ENCODE measurements at places on chromosomes 2 and 18. TPM values are rescaled to one million over a fixed set of nuclear protein-coding genes. Genes with fewer than 3 reads are reported as not detected.
A peak's percentile ranks its signal among the peaks of the same experiment; 100 is the strongest.

DNA sequence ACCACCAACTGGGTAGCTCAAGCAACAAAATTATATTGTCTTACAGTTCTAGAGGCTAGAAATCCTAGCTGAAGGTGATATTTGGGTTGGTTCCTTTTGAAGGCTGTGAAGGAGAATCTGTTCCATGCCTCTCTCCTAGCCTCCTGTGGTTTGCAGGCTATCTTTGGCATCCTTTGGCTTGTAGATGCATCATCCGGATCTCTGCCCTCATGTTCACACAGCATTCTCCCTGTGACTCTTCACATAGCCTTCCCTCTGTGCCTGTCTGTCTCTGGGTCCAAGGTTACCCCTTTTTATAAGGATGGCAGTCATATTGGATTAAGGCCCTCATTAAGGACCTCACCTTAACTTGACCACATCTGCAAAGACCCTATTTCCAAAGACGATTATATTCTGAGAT lies 78.6 kb upstream of the MAP3K20 start:
- H3K36me3 ChIP-seq: no peaks in the 10 kb centered on the region
- H3K4me1 ChIP-seq: peaks cover 41% of the 10 kb centered on the region
- H3K27ac ChIP-seq: no peak overlapping the region
- no peak for DNase-seq
- H3K4me3 ChIP-seq: no peak overlapping the region
- H3K27me3 ChIP-seq: no peaks in the 10 kb centered on the region

The RNASEH1 gene
- total RNA-seq: 51.1 TPM

The SRBD1 gene
- 19.8 TPM for total RNA-seq

The ERFE gene
- total RNA-seq: 7.4 TPM

GRCh38 chr2:84126530-84126929 lies 332.6 kb downstream of the SUCLG1 start:
- H3K4me1 ChIP-seq: no peaks in the 10 kb centered on the region
- no peak overlapping the region for H3K4me3 ChIP-seq

DNA sequence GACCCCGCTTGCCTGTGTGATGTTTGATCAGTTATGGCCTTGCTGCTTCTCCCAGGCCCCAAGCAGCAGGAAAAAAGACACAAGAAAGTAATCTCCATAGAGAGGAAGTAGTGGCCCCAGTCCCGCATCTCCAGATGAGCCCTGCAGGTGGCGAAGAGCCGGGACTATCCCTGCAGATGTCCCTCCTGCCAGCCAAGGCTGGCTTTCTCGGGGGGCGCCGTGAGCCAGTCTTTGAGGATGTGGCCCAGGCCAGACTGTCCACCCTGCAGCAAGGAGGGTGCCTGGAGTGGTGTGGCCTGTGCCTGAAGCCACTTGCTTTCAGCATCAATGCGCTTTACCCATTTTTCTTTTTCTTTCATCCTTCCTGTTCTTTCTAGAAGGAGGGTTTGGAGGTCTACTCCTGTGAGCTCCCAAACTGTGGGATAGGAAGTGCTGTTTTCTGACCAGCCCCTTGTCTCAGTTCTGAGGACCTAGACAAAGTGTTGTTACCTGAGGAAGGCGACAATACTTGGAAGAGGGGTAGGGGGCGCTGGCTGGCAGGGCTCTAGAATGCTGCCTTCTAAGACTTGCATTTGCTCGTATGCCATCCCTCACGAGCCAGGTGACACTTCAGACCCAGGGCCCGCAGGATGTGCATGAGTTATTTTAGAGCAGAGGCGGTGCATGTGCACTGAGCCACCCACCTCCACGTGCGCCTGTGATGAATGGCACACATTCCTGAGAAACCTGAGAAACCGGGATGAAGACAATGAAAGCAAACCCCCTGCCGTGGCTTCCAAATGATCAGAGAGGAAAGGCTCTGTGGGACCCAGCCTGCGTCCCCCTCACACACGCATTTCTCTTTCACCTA lies 255.8 kb downstream of the FBXO15 start:
- H3K36me3 ChIP-seq: no peaks in the 10 kb centered on the region
- H3K27ac ChIP-seq: no peak overlapping the region
- H3K4me1 ChIP-seq: peaks cover 32% of the 10 kb centered on the region
- DNase-seq: no peak
- no peak overlapping the region for H3K4me3 ChIP-seq

- H3K4me1 ChIP-seq: peaks cover 42% of the 10 kb centered on the region
- peak; percentile 84 for DNase-seq
- H3K27ac ChIP-seq: peak within 1 kb of the TSS; percentile 75
- no peaks in the 10 kb centered on the region for H3K27me3 ChIP-seq
- H3K36me3 ChIP-seq: no peaks in the 10 kb centered on the region
Measured at GRCh38 chr2:137964066-137964858, at the start of gene HNMT. TSS of gene HNMT (plus strand) at chr2:137964473. CDS start at chr2:137964492, 19 bp downstream.

- peaks cover 12% of the 10 kb centered on the region for H3K27me3 ChIP-seq
- H3K4me1 ChIP-seq: no peaks in the 10 kb centered on the region
- H3K36me3 ChIP-seq: no peaks in the 10 kb centered on the region
- DNase-seq: no peak
Measured at GRCh38 chr18:63187791-63188460, 131.6 kb downstream of the BCL2 start.

DNA sequence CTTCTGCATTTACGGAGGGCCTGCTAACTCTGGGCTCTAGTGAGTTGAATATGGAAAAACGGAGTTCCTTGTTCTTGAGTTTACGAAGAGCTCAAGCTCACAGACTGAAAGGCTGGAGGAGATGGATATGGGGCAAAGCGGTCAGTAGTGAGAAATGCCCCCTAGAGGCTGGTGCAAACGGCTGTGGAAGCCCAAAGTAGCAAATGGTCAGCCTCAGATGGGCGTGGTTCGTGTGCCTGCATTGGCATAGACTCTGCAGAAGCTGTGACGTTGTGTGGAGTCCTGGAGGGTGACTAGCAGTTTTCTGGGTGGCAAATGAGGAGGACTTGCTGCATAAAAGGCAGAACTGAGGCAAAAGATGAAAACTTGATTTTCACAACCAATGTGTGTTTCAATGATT lies 93.6 kb upstream of the TWIST2 start:
- no peak overlapping the region for H3K27ac ChIP-seq
- H3K4me3 ChIP-seq: no peak overlapping the region

DNA sequence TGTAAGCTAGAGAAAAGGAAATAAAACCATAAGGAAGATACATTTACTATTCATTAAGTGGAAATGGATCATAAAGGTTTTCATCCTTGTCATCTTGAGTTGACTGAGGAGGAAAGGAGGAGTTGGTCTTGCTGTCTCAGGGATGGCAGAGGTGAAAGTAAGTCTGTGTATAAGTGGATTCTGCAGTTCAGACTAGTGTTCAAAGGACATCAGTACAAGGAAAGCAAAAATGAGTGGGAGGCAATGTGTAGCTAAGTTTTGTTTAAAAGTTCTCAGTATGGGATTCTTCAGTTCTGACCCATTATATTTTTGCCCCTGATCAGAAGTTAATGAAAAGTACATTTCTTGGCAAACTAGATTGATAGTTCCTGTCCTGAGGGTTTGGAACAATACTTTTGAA lies 18.9 kb downstream of the SLC20A1 start:
- no peaks in the 10 kb centered on the region for H3K27me3 ChIP-seq
- no peak overlapping the region for H3K27ac ChIP-seq
- no peak for DNase-seq
- no peak overlapping the region for H3K4me3 ChIP-seq

- H3K27me3 ChIP-seq: no peaks in the 10 kb centered on the region
- no peak overlapping the region for H3K27ac ChIP-seq
- peaks cover 21% of the 10 kb centered on the region for H3K4me1 ChIP-seq
- DNase-seq: no peak
Measured at GRCh38 chr18:75216212-75216910, 5.8 kb downstream of the TSHZ1 start.

The RIT2 gene
- not detected for total RNA-seq

- H3K4me3 ChIP-seq: no peak overlapping the region
- H3K4me1 ChIP-seq: no peaks in the 10 kb centered on the region
- peaks cover 28% of the 10 kb centered on the region for H3K27me3 ChIP-seq
- no peak overlapping the region for H3K27ac ChIP-seq
- no peak for DNase-seq
Measured at GRCh38 chr2:31581124-31581795, 522 bp upstream of the SRD5A2 start.

The SLC9A2 gene
- total RNA-seq: 8.8 TPM
